Activated naive CD8-positive, alpha-beta T cell treated with anti-CD3 and anti-CD28 coated beads, Interleukin-2, amount 10 ng/mL, durations not matched to agents 7 days and 5 days (primary cell): ENCODE measurements at places on chromosomes 7 and 10. TPM values are rescaled to one million over a fixed set of nuclear protein-coding genes. Genes with fewer than 3 reads are reported as not detected.

Gene POT1
- 36.3 TPM for total RNA-seq

Gene DGKI
- total RNA-seq: not detected

Gene TSPAN13
- 0.42 TPM for total RNA-seq

Gene OR2A12
- total RNA-seq: not detected

Gene LRRC18
- 0.25 TPM for total RNA-seq

Gene CDK14
- 0.94 TPM for total RNA-seq

- DNase-seq: no peak
Measured at GRCh38 chr7:17932770-17933169, 7.5 kb downstream of the SNX13 start.

DNA sequence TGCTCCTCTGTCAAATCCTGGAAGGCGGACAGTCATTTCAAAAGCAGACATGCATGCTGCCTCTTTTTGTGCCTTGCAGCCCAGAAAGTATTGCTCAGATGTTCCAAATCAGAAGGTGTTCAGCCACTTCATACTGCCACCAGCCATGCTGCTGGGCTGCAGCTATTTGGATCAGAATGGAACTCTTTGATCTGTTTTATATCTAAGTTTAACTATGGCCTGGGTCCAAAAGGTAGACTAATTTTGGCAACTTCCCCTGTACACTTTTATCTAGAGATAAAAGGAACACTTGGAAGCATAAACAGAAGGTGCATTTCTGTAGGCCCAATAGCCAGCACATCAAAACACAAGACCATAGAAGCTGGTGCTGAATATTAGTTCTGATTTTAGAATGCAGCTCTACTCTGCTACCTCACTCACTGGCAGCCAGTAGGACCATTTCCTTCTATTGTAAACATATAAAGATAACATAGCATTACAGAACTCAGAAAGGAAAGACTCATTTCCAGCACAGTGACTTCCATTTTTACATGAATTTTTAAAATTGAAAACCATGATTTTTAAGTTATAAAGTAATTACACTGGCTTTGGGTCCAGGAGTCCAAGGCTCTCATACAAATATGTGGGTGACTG lies 143.1 kb upstream of the CAV2 start:
- DNase-seq: no peak

DNA sequence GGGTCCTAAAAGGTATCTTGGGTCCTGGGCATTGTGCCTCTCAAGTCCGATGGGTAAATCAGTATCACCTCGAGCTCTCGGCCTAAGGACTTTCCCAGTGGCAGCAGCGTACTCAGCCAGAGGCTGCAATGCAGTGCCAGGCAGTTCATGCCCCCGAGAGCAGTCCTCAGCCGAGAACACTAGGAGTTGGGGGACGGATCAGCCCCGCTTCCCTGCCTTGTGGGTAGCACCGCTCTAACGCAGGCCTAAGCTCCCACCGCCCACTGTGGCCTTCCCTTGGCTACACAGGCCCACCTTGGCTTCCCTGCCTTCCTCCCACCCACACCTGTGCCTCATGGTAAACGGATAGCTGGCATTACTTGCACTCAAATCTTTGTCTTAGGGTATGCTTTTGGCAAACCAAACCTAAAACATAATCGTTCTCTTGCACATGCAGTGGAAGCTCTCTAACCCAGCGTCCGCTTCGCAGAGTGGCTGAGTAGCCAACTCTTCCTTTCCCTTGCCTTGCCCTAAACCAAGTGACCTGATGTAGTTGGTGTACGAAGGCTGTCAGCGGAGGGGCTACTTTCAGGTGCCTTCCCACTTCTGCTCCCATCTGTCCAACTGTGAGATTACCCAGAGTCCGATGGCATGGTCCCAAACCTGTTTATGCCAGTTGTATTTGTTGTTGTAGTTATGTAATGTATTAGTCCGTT lies 73.2 kb upstream of the CHST15 start:
- DNase-seq: no peak

- DNase-seq: no peak
Measured at GRCh38 chr10:132729810-132730572, 56.0 kb downstream of the NKX6-2 start.

- no peak for DNase-seq
Measured at GRCh38 chr10:62354916-62355315, 19.3 kb upstream of the ZNF365 start.

DNA sequence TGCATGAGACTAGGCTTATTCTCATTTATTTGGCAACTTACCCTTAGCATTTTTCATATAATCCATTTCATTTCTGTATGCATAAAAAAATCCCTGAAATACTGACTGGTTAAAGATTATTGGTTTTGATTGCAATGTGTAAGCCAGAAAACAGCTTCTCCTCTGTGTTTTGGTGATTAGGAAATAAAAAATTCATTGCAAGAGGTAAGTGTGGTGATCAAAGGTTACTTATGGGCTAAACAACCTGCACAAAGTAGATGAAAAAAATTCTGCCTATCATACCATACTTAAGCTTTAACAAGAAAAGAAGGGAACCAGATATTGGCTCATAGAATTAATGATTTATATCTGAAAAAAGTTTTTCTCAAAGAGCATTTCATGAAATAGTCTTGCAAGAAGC lies 64.0 kb upstream of the TMEM168 start:
- no peak for DNase-seq

DNA sequence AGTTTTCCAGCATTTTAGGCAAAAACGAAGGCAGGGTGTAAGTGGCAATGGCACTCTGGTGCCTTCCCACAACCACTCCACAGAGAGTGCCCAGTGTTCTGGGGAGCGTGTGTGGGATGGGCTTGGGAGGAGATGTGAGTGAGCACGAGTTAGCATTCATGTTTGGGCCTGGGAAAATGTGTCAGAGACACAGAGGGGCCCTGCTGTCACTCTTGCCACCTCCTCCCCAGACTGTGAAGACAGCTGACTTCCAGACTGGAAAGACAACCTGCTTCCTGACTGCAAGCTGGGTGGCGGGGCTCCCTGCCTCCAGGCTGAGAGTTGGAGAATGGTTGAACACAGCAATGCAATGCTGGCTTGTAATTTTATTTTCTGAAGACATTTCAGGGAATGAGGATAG lies 454.5 kb upstream of the ZMIZ1 start:
- no peak for DNase-seq

GRCh38 chr10:1153805-1154351 lies 97.7 kb downstream of the WDR37 start:
- DNase-seq: no peak

GRCh38 chr7:93856323-93856722 lies 34.2 kb downstream of the TFPI2 start:
- no peak for DNase-seq

DNA sequence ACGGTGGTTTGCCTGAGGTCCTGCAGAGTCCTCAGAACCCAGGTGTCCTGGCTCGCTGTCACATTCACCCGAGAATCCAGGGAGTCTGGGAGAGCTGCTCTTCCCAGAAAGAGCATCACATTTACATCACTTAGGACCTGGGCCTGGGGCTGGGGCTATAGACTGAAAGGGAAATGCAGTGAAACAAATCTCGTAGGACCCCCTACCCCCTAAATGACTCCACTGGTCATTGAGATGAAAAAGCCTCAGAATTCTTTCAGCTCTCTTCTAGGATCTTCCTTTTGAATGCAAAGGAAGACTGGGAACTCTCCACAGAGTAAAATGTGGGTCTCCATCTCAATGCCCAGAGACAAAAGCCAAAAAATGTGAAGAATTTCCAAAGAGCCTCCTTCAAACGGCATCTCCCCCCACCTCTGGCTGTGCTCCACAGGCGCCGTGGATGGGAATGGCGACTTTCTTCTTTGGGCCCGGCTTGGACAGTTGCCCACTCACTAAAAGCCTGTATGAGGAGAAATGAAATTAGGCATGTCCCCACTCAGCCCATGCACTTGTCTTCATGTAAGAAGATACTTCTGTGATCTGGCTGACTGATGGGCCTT lies 49.0 kb upstream of the PODXL start:
- DNase-seq: no peak

DNA sequence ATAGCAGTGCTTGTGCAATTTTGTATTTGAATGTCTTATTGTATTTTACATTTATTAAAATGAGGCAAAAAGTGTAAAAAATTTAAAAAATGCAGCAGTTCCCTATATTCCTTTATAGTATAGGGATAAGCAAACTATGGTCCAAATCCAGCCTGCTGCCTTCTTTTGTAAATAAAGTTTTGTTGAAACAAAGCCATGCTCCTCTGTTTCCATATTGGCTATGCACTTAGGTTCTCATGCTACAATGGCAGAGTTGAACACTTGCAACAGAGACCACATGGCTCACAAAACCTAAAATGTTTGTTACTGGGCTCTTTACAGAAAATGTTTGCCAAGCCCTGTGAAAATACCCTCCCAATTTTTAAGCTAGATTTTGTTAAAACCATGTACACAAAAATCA lies 50.1 kb downstream of the ARHGAP12 start:
- no peak for DNase-seq

- no peak for DNase-seq
Measured at GRCh38 chr7:123193235-123193634, 6.5 kb downstream of the SLC13A1 start.

- no peak for DNase-seq
Measured at GRCh38 chr10:99844433-99844955, 62.1 kb downstream of the ABCC2 start.

DNA sequence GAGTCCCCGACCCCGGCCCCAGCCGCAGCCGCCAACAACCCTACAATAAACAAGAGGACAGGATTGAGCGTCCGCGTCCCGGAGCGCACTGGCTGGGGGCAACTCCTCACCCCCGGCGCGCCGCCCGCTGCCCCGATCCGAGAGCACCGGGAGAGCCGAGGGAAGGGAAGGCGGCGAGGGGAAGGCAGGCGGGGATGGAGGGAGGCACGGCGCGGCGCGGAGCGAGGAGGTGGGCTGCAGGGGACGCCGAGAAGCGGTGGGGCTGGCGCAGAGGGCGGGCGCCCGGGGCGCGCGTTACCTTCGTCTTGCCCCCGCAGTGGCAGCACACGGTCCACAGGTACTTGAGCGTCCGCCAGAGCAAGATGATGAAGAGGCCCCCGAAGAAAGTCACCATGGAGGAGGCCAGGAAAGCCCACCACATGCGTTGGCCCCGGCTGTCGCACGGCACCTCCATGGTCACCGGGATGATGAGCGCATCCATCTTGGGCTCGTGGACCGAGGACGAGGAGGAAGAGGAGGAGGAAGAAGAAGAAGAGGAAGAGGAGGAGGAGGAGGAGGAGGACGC lies 559 bp downstream of the KCNMA1 start:
- no peak for DNase-seq
